ENCODE measurements at places on chromosomes 2 and 18. TPM values are rescaled to one million over a fixed set of nuclear protein-coding genes. Genes with fewer than 3 reads are reported as not detected.

AGPS gene
- 124 TPM for total RNA-seq

DNA sequence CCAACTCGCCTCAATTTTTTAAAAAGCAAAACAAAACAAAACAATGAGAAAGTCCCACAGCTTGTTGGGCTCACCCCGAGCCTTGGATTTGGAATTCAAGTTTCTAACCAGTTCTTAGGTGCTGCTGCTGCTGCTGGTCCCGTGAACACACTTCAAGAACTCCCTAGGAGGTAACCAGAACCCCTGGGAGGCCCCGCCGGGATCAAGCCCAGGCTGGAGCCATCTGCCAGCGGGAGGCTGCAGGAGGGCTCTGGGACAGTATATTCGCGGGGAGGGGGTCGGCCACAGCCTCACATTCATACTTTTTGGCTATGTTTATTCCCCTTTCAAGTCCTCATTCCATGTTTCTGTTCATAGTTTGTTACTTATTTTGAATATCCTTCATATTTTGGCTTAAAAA, 223.4 kb downstream of the TFCP2L1 start:
- no peak for DNase-seq

IL37 gene
- not detected for total RNA-seq

FAM228A gene
- not detected for total RNA-seq

DNA sequence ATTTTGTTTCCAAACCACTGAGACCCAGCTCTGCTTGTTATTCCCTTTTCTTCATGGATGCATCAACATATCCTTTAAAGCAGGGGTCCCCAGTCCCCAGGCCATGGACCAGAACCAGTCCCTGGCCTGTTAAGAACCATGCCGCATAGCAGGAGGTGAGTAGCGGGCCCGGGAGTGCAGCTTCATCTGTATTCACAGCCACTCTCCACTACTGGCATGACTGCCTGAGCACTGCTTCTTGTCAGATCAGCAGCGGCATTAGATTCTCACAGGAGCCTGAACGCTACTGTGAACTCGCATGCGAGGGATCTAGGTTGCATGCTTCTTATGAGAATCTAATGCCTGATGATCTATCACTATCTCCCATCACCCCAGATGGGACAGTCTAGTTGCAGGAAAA, 1.6 kb upstream of the POLI start:
- no peak for DNase-seq

IL36RN gene
- total RNA-seq, result not detected
